Stimulated activated naive CD4-positive, alpha-beta T cell treated with Interleukin-2 at 50 U/mL for 16 hours (primary cell): ENCODE measurements at places on chromosomes 6 and 20.

DNA sequence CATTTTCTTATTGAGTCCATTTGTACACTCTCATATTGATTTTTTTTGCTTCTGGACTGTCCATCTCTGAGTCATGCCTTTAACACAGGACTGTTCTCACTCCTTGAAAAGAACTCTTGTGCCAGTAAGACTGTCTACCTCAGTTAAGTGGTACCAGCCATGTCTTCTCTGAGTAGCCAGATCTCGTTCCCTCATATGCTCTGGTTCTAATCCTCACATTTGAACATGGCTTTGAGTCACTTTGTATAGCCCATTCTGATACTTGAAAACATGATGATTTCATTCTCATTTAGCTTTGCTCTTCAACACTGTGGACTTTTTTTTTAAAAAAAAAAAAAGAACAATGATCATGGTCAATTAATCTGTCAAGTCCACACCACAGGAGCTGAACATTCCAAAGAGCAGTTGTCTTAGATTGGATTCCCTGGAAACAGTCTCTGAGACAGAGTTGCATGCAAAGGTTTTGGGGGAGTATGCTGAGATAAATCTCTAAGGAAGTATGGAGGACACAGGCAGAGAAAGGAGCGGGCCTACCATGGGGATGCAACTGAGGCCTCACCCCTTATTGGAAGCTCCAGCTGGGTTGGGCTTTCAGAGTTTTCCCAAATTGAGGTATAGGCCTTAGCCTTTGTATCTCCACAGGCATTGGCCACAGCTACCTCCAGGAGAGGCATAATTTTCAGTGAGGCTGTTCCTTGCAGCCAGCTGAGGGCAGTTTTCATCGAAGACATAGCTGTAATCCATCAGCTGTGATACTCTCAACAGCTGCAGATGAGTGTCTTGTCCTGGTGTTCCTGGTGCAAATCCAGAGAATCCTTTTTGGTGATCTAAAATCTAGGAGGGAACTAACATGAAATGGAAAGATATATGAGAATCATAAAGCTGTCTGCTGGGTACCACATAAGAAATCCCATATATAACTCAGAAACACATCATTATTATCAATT lies 6.0 kb upstream of the PTCHD4 start:
- DNase-seq: no peak

GRCh38 chr6:120405947-120406346 lies 928.3 kb downstream of the TBC1D32 start:
- no peak for DNase-seq

- DNase-seq: no peak
These were observed 20.3 kb downstream of the ZSCAN31 start for GRCh38 chr6:28315628-28316027.

DNA sequence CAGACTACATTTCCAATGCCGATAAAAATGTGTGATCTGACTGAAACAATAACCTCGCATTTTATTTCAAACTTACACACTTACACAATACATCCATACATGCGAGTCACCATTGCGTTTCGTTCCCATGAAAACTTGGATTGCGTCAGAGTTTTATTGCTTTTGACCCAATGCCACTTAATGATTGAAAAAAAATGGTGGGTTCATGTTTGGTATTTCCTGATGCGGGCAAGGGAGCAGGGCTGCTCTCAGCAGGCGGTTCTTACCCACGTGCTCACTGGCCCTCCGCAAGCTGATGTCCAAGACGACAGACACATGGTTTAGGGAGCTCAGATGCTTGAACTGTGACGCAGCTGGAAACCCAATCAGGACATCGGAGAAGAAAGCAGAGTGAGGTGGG lies 281.0 kb upstream of the SULF2 start:
- no peak for DNase-seq

GRCh38 chr20:63099456-63100173 lies 92.9 kb upstream of the BHLHE23 start:
- DNase-seq: no peak

- DNase-seq: no peak
These were observed 62.6 kb downstream of the GINS1 start for GRCh38 chr20:25470045-25470444.

GRCh38 chr20:57280221-57280620 lies 13.8 kb upstream of the BMP7 start:
- DNase-seq: no peak

DNA sequence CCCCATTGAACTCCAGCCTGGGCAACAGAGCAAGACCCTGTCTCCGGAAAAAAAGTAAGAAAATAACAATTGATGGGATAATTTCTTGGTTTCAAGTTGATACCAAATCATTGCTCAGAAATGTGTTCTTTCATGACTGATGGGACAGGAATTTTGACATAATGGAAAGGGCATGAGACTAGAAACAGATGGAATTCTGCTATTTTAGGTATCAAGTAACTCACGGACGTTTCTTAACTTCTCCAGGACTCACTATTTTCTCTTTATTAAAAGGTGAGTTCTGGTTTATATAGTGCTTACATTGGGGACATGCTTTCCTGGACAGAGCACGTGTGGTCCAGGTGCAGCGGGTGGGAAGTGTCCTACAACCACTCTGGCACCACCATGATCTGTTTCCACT lies 6.0 kb upstream of the DSP start:
- no peak for DNase-seq

- DNase-seq: peak; percentile 8
These were observed 9.2 kb upstream of the IL17F start for GRCh38 chr6:52253494-52253893.

- no peak for DNase-seq
These were observed 20.5 kb downstream of the CAPN11 start for GRCh38 chr6:44179072-44179536.

- peak; percentile 11 for DNase-seq
These were observed 1.1 kb upstream of the PRELID3B start for GRCh38 chr20:59043698-59044097.

DNA sequence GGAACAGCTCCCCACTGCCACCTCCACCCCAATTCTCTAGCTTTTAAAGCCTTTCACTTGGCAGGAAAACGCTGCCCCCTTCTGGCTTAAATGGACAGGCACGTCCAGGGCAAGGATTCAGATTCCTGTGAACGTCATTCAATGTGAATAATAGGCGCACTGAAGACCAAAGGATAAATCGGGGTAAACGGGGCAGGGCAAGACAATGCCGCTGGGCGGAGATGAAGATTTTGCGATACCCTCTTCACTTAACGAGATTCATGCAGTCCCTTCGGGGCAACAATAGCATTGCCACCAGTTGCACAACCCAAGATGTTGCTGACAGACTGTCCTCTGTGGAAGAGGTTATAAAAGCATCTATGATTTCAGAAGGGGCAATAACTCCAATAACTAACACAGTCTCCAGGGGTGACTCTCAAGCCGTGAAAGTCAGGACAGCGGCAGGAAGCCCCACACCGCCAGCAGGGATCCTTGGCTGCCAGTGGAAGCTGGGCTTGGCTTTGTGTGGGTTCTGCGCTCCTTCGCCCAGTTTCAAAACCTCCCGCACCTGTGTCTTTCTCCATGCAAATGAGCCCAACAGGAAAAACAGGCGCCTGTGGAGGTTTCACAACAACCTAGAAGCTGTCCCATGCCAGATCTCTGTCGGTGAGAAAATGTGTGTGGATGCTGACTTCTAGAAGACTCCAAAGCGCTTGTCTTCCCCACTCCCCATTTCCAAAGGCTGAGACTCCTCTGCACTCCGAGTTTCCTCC lies 291.8 kb downstream of the BMP7 start:
- DNase-seq: no peak

GRCh38 chr6:13539572-13539971 lies 34.8 kb upstream of the SIRT5 start:
- no peak for DNase-seq

DNA sequence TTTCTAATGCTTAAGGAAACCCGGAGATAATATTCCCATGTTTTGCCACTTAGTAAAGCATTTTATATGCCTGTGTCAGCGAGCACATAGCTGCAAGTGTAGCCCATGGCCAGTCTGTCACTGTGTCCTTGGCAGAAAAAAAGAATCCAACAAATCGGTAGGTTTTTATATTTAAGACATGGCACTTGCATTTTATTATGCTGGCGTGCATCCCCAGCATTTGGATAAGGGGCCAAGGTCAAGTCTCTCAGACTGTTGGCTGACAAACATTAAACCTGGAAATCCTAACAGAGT lies 1.2 kb upstream of the ZNF184 start:
- no peak for DNase-seq

- no peak for DNase-seq
These were observed 376.7 kb downstream of the THBS2 start for GRCh38 chr6:168876956-168877355.

DNA sequence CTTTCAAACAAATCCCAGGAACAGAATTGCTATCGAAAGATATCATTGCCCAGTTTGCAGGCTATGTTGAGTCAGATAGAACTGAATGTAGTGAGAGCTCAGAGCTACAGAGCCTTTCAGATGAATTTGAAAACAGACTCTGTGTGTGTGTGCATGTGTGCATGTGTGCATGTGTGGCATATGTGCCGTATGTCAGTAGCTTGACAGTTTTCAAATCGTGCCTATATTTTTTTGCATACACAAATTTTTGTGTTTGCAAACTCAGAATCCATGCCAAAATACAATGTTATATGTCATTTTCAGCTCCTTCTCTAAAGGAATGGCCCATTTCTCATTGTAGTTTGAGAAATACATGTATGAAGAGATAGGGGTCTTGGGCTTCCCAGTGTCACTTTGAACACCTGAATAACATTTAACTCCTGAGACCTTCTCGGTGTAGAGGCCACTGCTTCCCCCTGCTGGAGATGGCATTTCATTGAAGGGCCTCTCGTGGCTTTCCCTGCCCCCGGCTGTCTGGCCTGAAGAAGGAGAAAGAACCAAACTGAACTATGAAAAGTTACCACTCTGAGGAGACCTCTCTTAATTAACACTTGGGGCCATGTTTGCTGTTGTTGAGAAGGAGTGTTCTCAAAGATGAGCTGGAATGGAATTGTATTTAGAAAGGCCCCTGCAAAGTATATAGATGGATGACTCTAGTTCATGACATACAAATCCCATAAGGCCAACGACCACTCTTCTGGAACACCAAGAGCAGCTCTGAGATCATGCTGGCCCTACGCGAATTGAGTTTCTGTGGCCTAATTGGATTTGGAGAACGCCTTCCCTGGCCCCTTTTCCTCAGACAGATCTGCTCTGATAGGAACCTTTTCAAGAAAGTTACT lies 58.7 kb downstream of the VAPB start:
- DNase-seq: peak; percentile 23

DNA sequence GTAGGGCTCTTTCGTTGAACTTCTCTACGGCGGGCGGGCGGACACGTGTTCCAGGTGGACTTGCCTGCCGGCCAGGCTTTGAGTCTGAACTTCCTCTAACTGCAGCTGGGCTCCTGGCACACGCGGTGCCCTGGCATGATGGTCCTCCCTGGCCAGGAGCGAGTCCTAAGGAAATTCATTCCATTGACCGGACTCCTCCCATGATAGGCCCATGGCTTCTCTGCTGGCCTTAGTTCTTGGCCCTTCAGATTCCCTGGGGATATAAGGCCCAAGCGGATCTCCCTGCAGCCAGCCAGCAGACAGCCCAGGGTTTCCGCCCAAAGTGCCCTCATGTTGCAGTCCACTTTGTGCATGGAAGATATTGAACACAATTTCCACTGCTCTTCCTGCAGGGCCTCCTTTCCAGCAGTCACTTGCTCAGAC lies 39.4 kb downstream of the TBC1D7 start:
- no peak for DNase-seq

- DNase-seq: no peak
These were observed 5.6 kb upstream of the TREML4 start for GRCh38 chr6:41222513-41222912.
